ENCODE measurements at places on chromosomes 16 and 17. TPM values are rescaled to one million over a fixed set of nuclear protein-coding genes. Genes with fewer than 3 reads are reported as not detected.
A peak's percentile ranks its signal among the peaks of the same experiment; 100 is the strongest.

Gene CTRB2
- not detected for total RNA-seq

Gene NHLRC4
- total RNA-seq, result 2.0 TPM

Gene TBC1D3H
- not detected for total RNA-seq

GRCh38 chr17:5922476-5922875 is 147.7 kb upstream of the WSCD1 start:
- no peak for DNase-seq

- DNase-seq, result peak; percentile 77
These were observed 32.1 kb downstream of the ABR start for GRCh38 chr17:1147664-1148063.

Gene SSTR5
- 0.22 TPM for total RNA-seq

DNA sequence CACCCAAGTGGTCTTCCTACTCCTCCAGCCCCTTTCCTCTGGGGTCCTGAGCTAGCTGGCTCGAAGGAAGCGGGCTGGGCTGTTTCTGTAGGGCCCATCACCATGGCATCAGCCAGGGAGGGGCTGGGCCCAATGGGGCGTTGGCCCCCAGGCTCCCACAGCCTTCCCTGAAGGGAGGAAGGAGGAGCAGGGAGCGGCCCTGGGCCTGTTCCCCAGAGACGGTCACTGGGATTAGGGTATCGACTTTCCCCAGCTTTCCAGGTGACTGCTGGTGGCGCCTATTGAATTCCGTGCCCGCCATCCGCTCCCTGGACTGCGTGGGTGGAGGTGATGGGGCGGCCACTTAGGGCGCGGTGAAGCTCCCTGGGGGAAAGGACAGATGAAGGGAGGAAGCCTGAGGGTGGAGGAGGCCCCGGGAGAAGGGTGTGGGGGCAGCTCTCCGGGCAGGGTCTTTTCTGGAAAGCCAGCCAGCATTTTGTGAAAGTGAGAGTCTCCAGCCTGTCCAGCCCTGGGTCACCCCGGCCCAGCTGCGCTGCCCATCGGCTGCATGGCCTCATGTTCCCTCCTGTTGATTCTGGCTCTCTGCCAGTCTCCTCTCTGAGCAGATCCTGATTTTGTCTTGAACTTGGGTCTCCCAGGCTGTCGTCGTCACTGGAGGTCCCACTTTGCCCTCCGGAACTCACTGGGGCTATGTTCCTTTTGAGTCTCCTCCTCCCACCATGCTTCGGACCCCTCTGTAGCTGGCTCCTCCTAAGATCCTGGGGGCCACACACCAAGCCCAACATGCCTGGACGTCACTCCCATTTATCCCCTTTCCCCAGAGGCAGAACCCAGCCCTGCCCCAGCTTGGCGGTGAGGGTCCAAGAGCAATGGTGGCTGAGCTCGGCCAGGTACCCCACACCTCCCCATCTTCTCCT is 9.8 kb downstream of the NHERF1 start:
- peak; percentile 36 for DNase-seq

Gene DCUN1D3
- 20.8 TPM for total RNA-seq

DNA sequence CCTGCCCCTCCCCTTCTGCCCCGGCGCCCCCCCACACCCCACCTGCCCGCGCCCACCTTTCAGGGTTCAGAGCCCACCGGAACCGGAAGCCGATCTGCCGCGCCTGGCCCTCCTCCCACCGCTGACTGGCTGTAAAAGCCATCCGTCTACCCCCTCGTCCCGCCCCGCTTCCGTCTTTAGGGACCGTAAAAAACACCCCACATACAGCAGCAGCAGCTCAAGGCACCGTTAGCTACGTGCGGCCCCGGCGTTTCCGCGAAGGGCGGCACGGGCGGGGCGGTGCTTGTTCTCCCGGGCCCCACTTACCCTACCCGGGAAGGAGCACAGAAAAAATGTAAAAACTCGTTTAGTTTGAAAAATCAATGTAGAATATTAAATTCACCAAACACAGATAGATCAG is at the start of gene MRPL28:
Gene MRPL28, minus strand, starts transcription at position 96 of the 400 bp plus-strand sequence. CDS start 320 bp downstream, outside the sequence.
- DNase-seq, result peak; percentile 95

DNA sequence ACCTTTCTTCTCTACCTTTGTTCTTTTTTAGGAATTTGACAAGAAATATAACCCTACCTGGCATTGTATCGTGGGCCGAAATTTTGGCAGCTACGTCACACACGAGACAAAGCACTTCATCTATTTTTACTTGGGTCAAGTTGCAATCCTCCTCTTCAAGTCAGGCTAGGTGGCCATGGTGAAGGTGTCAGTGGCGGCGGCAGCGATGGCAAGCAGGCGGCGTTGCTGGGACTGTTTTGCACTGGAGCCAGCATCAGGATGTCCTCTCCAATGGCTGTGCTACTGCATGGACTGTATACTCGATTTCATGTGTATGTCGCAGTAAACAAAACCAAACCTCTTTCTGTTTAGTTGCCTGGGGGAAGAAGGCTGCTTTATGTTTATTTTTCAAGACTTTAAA is 5.9 kb downstream of the DYNLL2 start:
- no peak for DNase-seq

Gene AGRP
- total RNA-seq, result not detected

Gene MCRIP1
- 93.7 TPM for total RNA-seq

- DNase-seq, result no peak
These were observed 10.6 kb upstream of the LHX1 start for GRCh38 chr17:36926701-36927100.

Gene NPIPB2
- 1.8 TPM for total RNA-seq

GRCh38 chr16:67091906-67092566 is 17.7 kb upstream of the PHAF1 start:
- no peak for DNase-seq

Gene CD19
- total RNA-seq, result not detected

GRCh38 chr16:51449441-51449840 is 298.4 kb upstream of the SALL1 start:
- no peak for DNase-seq

- DNase-seq, result peak; percentile 46
These were observed 23.9 kb upstream of the CCL1 start for GRCh38 chr17:34386697-34387550.

GRCh38 chr16:84680165-84680842 is 19.5 kb upstream of the USP10 start:
- no peak for DNase-seq

- DNase-seq, result no peak
These were observed 84.2 kb downstream of the HELZ start for GRCh38 chr17:67160791-67161190.

Gene NPIPA2
- total RNA-seq, result 0.40 TPM

Gene LPCAT2
- total RNA-seq, result 2.8 TPM

GRCh38 chr16:3623642-3624041 is 12.2 kb upstream of the SLX4 start:
- DNase-seq, result no peak

DNA sequence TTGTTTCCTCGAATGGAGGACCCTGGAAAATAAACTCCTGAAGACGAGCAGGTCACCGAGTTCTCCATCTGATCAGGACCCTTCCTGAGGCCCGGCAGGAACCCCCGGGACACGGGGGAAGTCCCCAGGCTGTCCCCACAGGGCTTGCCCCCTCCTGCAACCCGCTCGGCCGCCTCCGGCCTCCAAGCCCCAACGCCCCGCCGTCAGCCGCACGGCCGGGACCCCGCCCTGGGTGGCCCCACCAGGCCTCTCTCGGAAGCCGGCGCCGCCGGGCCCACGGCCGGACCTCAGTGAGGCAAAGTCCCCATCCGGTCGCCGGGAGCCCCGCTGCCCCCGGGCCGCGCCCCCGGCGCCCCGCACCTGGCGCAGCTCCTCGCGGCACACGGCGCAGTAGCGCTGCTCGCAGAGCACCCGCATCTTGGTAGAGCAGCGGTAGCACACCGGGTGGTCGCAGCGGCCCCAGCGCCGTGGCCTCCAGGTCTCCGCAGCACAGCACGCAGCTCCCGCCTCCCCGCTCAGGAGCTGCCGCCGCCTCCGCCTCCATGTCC is 383 bp downstream of the ZNF598 start:
- DNase-seq, result no peak

DNA sequence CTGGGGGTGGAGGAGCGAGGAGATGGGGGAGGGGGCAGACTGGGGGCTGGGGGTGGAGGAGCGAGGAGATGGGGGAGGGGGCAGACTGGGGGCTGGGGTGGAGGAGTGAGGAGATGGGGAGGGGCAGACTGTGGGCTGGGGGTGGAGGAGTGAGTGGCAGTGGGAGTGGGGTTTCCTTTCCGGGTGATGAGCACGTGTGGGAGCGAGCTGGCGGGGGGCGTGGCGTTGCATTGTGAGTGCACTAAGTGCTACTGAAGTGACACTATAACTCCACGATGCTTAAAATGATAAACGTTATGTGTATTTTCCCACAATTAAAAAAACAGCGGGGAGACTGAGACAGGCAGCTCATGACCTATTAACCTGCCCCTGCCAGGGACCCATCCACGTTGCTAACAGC is 46.3 kb downstream of the CBFA2T3 start:
- DNase-seq, result no peak

- no peak for DNase-seq
These were observed 3.9 kb upstream of the SPATA32 start for GRCh38 chr17:45265821-45266220.

- DNase-seq, result no peak
These were observed 16.1 kb downstream of the ADGRG1 start for GRCh38 chr16:57644383-57645014.
